ENCODE measurements at places on chromosomes 16 and 17.

DNA sequence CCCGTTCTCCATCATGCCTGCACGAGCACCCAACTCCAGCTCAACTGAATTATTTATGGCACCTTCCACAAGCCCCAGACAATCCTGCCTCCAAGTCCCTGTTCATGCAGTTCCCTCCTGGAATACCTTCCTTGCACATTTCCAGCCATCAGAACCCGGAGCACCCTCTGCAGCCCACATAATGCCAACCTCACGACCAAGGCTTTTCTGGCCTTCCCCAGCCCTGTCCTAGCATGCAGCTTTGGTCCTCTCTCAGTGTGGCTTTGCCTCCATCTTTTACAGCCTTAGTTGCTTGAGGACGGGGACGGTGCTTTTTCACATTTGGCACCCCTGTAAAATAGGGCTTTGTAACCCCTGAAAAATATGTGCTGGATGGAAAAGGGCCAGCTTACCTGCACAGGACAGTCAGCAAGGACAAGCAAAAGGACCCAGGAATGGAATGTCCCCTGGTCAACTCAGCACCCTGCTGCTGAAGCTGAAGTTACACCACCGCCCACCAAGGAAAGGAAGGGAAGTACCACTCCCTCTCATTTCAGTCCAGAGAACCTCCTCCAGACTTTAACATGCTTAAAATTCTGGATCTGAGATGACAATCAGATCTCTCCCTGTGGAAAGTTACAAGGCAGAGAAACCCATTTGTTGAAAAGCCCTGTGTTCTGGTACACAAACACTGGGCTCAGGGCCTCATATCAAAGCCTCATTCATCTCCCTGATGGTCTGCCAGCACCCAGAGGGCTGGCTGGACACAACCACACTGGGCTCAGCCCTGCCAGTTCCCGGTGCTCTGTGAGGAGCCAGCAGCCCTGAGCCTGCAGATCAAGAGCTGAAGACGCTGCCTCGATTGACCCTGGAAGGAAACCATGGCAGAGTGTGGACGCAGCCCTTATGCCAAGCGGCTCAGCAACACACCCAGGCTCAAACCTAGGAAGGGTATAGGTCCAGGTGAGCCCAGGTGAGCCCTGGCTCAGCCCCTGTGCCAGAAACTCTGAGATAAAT, 2.9 kb downstream of the SLC39A11 start:
- DNase-seq: no peak

GRCh38 chr16:62717026-62717425, 680.8 kb upstream of the CDH8 start:
- DNase-seq: no peak

GRCh38 chr17:32659419-32659842, 172.6 kb downstream of the CDK5R1 start:
- DNase-seq: peak; percentile 70

- DNase-seq: no peak
These were observed 13.8 kb downstream of the ARSG start for GRCh38 chr17:68305142-68305541.

- DNase-seq: no peak
These were observed 19.2 kb downstream of the PRPSAP2 start for GRCh38 chr17:18877104-18877645.

DNA sequence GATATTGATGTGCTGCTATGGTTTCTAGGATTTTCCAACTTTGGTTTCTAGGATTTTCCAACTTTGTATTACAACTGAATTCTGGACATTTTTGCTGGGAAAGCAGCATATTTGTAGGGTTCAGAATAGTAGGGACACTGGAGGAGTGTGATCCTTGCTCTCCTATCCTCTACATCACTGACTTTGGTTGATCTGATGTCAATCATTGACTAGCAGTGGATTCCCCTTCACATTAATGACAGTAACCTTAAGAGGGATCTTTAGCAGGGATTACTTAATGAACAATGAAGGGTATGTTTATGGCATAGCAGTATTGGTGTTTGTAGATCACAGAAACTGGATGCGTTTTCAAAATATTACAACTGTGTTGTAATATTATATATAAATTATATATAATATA, 67.4 kb downstream of the MAP2K4 start:
- DNase-seq: no peak

DNA sequence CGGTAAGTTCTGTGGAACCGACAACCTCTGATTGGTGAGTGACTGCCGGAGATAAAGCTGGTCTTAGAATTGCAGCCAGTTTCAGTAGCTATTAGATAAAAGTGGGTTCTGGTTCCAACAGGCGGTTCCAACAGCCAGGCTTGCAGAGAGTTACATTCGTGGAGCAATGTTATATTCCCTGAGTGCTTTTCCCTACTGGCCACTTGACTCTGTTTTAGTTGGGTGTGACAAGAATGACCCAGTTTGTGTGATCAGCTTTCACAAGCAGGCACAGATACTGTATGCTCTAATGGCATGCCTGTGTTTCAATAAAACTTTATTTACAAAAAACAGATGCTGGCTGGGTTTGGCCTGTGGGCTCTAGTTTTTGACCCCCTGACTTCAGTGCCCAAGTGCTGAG, 196.6 kb downstream of the SNX29 start:
- DNase-seq: no peak

DNA sequence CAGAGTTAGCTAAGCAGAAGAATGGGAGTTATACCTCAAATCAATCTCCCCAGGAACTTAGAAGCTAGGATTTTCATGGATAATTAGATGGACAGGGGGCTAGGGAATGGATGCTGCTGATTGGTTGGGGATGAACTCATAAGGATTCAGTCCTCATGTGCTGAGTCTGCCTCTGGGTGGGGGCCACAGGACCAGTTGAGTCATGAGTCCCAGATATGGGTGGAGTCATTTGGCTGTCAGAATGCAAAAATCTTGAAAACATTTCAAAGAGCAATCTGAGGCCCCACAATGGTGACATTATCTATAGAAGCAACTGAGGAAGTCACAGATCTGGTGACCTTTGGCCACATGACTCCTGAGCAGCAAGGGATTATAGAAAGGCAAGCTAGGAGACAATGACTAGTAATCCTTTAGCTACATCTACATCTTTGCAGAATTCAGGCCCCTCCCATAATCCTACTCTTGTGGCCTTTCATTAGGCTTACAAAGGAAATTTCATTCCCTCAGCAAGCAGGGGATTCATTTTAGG, 82.6 kb upstream of the CCL2 start:
- DNase-seq: no peak

DNA sequence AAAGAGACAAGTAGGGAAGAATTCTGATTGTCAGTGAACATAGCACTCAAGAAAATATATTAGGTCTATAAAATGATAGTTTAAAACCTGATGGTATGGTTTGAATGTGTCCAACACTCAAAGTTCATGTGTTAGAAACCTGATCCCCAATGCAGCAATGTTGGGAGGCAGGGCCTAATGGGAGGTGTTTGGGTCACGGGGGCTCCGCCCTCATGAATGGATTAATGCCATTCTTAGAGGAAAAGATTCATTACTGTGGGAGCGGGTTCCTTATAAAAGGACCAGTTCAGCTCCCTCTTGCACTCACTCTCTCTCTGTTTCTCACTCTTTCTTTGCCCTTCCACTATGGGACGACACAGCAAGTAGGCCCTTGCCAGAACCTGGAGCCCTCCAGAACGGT, 41.5 kb upstream of the SLC47A1 start:
- no peak for DNase-seq

DNA sequence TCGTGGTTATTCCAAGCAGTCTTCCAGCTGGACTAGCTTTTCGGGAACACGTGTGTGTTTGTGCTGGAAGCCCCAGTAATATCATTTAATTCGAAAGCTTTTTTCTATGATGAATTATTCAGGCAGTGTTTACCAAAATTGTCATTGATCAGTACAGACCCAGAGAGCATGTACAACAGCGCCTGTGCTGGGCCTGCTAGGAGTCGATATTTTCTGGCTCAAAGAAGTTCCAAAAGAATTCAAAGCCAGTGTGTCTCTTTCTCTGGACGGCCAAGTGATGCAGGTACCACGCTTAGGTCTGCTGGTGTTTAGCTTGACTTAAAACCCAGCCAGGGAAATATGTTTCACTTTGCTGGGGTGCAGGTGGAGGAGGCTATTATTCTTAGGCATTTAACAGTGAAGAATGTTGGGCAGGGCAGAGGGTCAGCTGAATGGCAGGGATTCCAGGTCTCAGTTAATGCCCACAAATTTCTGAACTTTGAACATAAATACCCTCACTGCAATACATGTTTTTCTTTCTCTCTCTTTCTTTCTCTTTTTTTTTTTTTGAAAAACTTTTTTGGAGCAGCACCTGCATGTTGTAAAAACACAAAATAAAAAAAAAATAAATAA, 401.3 kb downstream of the WWOX start:
- no peak for DNase-seq

DNA sequence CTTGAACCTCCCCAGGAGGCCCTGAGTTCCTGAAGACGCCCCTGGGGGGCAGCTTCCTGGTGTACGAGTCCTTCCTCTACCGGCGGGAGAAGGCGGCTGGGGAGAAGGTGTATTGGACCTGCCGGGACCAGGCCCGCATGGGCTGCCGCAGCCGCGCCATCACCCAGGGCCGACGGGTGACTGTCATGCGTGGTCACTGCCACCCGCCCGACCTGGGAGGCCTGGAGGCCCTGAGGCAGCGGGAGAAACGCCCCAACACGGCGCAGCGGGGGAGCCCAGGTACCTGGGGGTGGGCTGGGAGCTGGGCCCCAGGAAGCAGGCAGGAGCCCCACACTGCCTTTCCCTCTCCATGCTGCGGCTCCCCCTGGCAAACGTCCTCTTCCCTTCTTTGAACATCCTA, 22.0 kb downstream of the FLYWCH1 start:
- DNase-seq: no peak

- no peak for DNase-seq
These were observed 12.6 kb downstream of the TBX4 start for GRCh38 chr17:61464843-61465180.

DNA sequence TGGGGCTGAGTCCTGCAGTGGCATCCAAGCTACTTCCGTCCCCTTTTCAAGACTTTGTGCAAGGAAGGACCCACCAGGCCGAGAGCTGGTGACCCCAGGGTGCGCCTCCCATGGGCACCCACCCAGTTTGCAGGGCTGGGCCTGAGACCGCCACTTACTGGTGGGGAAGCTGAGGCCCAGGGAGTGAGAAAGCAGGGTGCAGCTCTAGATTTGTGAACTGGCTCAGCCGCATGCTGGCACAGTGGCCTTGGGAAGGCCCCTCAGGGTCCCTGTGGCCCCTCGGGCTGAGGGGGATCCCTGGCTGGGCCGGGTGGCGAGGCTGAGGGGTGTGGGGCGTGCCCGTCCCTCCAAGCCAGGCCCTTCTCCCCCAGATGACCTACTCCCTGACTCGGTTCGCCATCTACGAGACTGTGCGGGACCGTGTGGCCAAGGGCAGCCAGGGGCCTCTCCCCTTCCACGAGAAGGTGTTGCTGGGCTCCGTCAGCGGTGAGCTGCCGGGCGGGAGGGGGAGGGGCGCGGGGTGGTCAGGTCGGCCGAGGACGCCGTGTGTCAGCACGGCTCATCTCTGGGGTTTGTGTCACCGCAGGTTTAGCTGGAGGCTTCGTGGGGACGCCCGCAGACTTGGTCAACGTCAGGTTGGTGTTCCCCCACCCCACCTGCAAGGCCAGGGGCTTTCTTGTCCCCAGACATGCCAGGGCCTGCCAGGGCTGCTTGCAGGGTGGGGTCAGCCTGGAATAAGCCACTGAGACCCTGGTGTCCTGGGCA, 3.2 kb downstream of the SLC25A10 start:
- no peak for DNase-seq

GRCh38 chr17:59487161-59487873, 78.1 kb upstream of the DHX40 start:
- no peak for DNase-seq

GRCh38 chr17:48194097-48194550, 86.6 kb downstream of the SNX11 start:
- no peak for DNase-seq

- peak; percentile 43 for DNase-seq
These were observed 126.9 kb upstream of the TNRC6C start for GRCh38 chr17:77831474-77832179.

Data from Calu3 (cell line).